Foreskin keratinocyte (primary cell): ENCODE measurements at places on chromosomes 4 and X.

DNA sequence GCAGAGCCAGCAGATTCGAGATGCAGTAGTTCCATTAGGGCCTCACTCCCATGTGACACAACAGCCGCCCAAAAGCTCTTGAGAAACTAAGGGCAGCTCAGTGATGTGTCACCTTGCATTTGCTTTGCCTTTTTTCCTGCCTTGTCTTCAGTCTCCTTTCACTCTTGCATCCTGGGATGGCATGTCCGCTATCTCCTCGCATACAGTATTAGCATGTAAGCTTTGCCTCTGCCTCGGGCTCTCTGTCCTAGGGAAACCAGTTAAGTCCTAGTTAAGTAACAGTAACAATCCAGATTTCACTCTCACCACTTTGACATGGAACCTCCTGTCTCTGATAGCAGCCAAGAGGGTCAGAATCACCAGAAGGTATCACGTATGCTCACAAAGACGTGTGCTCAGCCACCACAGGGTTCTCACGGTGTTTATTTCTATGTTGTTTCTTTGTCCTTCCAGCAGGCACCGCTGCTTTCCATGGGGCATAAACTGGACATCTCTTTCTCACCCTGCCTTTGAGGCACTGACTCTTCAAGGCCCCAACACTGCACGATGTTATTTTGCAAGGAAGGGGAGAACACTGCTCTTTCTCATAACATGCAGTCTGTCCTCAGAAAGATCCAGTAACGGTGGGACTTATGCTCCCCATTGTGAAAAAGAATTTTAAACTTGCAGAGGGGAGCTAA lies 26.7 kb upstream of the SORBS2 start:
- DNase-seq, result no peak

GRCh38 chr4:169583563-169583962 lies 28.8 kb downstream of the NEK1 start:
- DNase-seq, result no peak

DNA sequence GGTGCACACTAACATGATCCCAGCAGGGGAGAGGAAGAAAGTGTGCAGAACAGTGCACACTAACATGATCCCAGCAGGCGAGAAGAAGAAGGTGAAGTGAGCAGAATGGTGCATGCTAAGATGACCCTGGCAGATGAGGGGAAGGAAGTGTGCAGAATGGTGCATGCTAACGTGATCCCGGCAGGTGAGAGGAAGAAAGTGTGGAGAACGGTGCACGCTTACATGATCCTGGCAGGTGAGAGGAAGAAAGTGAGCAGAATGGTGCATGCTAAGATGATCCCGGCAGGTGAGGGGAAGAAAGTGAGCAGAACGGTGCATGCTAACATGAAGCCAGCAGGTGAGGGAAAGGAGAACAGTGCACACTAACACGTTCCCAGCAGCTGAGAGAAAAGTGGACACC lies 83.7 kb downstream of the ACOX3 start:
- no peak for DNase-seq

- no peak for DNase-seq
These were observed 355 bp downstream of the GRID2 start for GRCh38 chr4:92304121-92304520.

GRCh38 chr4:77877771-77878565 lies 15.3 kb downstream of the MRPL1 start:
- DNase-seq, result no peak

- DNase-seq, result no peak
These were observed 20.9 kb downstream of the UVSSA start for GRCh38 chr4:1367936-1368289.

DNA sequence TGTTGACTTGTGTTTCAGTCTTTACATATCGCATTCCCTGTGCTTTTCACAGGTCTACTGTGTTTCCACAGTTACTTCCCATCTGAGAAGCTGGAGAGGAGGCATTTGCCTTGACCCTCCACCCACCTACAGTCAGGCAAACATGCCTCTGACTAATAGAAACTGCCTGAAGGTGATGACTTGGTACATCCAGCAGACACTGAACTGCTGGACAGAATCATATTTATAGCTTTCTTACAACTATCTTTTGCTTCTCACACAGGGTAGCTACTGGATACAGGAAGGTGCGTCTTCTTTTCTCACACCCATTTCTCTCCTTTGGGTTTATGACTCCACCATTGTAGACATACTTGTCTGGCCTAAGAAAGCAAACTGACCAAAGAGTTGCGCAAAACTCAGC lies 58.0 kb downstream of the VGLL1 start:
- DNase-seq, result peak; percentile 40

DNA sequence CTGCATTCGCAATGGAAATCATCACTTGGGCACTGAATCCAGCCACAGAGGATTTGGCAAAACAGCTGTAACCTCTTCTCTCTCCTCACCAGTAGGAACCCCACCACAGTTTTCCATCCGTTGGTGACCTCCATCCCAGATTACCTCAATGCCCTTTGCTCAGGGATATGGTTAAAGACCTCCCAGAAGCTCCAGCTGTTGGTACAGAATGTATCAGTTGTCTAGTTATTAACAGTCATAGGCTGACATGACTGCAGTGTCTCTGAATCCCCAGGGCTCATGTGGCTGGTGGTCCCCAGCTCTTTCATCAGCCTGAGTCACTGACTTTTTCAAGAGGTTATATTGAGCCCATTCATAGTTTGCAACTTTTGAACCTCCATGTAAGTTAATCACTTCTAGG lies 189.8 kb upstream of the HHIP start:
- no peak for DNase-seq

DNA sequence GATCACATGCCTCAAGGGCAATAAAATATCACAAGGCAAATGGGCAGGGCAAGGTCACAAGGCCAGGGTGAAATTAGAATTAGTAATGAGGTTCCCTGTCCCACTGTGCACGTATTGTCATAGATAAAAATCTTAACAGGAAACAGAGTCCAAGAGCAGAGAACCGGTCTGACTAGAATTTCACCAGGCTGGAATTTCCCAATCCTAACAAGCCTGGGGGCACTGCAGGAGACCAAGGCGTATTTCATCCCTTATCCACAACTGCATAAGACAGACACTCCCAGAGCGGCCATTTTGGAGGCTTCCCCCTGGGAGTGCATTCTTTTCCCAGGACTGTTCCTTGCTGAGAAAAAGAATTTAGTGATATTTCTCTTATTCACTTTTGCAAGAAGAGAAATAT lies 25.9 kb upstream of the PRDM5 start:
- peak; percentile 48 for DNase-seq

GRCh38 chr4:87851332-87851731 lies 18.6 kb downstream of the MEPE start:
- no peak for DNase-seq

DNA sequence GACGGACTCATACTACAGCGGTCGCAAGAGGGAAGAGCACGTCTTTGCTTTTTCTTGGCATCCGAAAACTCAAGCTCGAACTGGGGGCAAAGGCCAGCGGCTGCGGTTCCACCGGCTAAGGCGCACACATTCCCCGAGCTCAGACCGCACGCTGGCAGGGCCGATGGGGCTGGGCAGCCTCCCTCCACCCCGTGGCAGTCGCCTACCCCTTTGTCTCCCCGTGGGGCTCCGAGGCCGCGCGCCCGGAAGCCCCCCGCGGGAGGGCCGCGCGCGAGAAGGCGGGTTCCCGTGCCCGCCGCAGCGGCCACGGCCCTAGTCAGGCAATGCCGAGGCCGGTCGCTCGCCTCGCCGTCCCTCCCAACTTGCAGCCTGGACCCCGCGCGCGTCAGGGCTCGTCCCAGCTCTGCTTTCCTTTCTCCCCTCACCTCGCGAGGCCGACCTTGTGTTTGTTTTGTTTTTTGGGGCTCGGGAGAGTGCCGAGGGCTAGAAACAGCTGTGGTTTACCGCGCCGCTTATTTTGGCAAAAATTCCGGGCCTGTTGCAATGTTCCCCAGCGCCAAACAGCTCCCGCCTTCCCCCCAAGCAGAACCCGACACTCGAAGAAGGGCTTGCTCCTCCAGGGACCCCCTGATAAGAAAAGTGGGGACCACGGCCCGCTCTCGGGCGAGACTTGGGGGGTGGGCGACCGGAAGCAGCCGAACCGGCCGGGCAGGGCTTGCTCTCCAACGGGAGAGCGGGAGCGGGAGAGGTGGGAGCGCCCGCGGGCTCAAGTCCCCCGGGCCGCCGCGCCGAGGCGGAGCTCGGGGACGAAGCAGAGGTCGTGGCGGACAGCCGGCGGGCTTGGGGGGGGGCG lies 561 bp upstream of the N4BP2 start:
- DNase-seq, result no peak

- no peak for DNase-seq
These were observed 209.5 kb downstream of the PCDH7 start for GRCh38 chr4:30929649-30930048.

GRCh38 chr4:188341428-188341827 lies 202.2 kb downstream of the TRIML1 start:
- DNase-seq, result no peak

DNA sequence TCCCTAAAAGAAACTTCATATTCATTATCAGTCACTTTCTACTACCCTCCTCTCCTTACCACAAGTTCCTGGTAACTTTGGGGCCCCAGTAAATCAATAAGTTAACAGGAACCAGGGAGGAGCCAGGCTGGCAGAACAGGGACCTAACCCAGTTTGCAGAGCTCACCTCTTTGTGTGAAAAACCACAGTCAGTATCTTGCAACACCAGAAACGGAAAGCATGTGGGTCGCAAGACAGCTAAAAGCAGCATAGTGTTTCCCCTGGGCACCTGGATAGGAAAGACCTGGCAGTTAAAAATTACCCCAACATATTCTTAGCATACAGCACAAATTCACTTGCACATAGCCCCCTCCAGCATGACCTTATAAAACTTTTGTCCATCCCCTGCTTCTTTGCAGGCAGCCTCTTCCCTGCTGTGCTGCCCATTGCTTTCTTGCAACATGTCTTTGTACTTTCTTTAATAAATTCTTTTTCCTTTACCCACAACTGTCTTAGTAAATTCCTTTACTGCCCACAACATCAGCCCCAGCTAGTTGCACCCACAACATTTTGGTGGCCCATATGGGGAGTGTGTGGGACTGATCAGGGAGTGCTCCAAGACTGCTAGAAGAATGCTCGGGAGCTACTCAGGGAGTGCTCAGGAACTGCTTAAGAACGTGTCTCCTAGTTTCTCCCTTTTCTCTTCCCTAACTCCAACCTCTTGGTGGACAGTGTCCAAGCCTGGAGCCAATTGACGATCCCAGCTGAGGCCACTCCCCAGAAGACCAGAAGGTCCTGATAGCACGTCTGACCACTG lies 83.4 kb downstream of the MSN start:
- no peak for DNase-seq
